NCI-H1105 (cell line): ENCODE measurements at places on chromosomes 2 and 18.
A peak's percentile ranks its signal among the peaks of the same experiment; 100 is the strongest.

DNA sequence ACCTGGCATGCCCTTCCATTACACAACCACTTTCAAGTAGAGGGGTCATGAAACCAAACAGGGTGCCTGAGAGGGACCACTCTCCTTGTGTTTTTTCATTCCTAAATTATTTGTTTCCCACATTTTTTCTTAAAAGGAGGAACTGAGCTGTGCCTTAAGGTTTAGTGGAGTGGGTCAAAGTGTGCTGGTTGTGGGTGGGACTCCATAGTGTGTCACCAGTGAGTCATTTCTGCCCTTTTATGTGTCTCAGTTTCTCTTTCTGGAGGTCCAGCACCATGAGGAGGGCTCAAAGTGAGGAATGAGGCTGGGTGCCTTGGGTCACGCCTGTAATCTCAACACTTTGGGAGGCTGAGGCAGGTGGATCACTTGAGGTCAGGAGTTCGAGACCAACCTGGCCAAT is 37.8 kb downstream of the COMMD1 start:
- DNase-seq, result no peak

GRCh38 chr2:203025592-203025991 is 10.9 kb downstream of the NBEAL1 start:
- no peak for DNase-seq

- no peak for DNase-seq
These were observed 291.7 kb upstream of the CDH19 start for GRCh38 chr18:66895631-66896030.

DNA sequence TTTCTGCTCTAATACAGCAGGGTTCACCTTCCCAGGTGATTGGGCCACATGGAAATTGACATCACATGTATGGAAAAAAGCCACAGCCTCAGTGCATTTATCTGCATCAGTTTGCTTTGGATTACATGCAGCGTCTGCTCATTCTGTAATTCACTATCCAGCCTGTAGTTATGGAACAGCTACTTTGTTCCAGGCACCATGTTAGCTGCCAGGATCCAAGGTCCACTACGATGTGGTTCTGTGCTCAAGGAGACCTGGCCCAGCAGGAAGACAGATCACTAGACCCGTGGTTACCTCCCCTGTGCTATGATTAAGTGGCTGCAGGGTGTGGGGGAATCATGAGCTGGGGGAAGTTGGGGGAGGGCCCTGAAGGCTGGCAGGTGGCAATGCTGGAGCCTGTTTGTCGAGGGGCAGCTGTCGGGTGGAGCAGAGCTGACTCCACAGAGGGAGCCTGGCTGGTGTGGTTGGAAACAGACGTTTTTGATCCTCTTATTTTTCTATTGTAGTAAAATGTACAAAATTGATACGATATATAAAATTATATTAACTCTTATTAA is 58.6 kb downstream of the TSHZ1 start:
- DNase-seq, result peak; percentile 71

DNA sequence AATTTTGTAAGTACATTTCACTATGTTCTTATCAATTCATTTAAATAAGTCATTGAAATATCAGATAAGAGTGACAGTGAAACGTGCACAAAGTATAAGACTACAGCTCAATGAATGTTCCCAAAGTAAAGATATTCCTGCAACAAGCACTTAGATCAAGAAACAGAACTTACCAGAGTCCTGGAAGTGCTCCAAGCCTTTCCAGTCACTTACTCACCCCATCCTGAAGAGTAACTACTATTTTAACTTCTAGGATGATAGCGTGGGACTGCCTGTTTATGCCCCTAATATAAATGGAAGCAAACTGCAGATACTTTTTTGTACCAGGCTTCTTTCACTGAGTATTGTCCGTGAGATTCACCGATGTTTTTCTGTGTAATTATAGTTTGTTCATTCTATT is 768.9 kb downstream of the SLC4A3 start:
- no peak for DNase-seq

GRCh38 chr2:239241431-239241960 is 159.3 kb downstream of the HDAC4 start:
- DNase-seq, result no peak

DNA sequence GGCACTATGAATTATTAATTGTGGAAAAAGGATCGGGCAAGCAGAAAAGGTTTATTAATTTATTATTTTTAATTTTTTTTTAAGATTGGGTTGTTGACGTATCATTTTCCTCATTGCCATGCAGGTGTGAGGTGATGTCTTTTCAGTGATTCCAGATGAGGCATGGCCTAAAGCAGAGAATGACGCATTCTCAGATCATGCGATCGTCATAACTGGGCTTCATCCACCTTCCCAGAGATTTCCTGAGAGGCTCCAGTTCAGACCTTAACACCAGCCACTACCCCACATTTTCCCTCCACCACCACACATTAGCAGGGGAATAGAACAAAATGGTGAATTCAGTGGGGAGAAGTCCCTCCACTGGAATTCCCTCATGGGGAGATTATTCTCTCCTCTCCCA is 518.4 kb upstream of the SPHKAP start:
- DNase-seq, result no peak

DNA sequence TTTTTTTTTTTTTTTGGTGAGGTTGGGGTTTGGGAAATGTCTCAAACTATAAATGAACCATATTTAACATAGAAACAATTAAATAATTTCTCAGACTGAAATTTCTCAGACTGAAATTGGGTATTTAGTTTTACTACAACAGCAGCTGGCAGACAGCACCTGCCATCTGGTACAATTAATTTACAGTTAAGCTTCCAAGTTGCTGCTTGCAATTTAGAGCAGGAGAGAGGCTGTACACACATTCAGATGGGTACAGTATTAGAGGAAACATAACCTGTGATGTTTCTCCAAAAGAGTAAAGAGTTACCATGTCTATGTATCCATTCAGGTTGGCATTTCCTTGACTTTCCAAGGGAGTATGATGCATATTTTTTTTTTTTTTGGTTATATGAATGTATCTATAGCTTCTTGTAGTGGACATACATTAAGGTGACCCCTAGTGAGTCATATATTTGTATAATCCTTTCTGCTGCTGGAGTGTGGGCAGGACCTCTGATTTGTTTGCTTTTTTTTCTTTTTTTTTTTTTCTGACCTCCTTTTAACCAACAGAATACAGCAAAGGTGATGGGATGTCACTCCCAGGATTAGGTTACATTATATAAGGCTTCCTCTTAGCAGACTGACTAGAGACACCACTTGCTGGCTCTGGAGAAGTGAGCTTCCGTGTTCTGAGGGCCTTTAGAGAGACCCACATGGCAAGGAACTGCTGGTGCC is 201.7 kb downstream of the PTH2R start:
- peak; percentile 70 for DNase-seq

DNA sequence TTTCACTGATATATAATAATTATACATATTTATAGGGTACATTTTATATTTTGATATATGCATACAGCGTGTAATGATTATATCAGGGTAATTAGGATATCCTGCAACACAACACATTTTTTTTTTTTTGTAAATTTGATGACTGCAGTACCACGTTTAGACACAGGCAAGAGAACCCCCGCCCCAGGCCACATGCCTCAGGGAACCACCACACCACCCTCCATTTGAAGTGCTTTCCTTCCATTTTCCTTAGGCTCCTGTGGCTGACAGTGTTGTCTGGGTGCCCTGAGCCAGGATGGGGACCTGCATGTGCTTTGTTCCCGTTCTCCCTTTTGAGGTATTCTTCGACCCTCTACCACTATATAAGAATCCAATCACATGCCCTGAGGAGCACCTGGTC is 161.6 kb upstream of the CTAGE1 start:
- no peak for DNase-seq

- DNase-seq, result no peak
These were observed 24.8 kb downstream of the IGFBP2 start for GRCh38 chr2:216657980-216658379.

DNA sequence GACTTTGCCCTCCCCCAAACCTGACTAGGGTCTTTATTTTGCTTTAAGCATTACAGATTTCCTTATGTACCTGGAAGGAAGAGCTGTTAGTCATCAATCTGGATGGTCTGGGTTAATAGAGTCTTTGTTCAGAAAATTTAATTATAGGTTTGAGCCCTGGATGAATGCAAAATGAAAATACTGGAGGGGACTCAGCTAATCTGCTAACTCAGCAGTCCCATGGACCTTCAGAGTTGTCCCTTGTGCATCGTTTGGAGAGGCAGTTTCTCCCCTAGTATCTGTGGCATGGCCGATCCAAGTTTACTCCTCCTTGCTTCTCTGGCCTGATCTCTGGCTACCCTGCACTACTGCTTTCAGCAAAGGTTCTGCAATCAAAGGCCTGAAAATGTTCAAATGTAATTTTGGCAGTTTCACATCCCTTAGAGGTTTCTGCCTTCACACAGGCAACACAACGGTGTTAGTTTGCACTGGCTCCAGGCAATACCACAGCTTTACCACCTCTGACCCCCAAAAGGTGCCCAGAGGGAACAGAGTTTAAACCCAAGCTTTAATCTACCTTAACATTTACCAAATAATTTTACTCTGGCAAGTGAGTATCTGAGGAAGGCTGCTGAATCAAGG is 134.3 kb downstream of the THADA start:
- peak; percentile 27 for DNase-seq
